Muscle of leg (tissue), 16 donors: ENCODE measurements at places on chromosomes 3 and 15. TPM values are rescaled to one million over a fixed set of nuclear protein-coding genes. Genes with fewer than 3 reads are reported as not detected.

DNA sequence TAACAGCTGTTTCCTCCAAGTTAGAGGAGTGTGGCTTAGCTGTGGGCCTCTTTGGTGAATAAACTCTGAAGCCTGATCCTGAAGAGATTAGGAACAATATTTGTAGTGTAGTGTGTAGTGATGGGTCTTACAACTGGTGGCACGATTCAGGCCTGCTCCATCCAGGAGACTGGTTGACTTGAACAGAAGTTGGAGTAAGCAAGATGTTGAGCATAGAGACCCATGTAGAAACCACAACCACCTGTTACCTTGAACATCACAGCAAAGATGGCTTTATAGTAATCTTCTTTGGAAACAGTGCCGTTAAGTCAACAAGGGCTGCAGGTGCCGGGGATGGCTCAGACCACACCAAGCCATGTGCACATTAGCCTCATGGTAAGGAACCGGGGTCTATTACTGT, 74.2 kb upstream of the RASGRP1 start:
- DNase-seq, result no peak
- H3K4me3 ChIP-seq, result no peak overlapping the region

DNA sequence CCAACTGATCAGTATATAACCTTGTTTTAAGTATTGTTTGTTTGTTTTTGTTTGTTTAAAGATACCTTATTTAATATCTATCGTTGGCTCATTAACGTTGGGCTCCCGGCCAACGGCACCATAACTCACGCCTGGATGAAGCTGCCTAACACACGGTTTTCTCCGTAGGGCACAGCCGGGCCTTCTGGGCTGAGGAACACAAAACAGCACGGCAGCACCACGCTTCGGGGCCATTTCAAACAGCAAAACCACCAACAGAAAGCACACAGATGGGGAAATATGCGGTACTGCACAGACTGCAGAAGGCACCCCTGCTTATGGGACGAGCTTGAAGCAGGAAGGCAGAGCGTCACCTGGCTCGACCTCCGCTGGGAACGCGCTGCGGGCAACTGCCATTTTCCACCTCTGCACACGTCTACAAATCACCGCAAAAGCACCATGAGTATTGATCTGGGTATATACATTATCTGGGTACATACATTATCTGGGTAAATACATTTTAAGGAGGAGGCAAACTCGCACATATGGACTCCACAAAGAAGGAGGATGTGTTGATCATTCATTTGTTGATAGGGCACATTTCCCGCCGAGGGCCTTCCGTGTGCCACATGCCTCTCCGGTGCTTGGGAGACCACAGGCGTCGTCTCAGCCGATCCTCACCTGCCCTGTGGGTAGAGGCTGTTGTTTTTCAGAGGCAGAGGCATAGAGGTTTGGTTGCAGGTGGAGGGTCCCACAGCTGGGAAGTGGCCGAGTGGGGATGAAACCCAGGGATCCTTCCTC, 123.7 kb upstream of the ATP2B2 start:
- H3K4me1 ChIP-seq, result no peaks in the 10 kb centered on the region
- H3K4me3 ChIP-seq, result no peak overlapping the region
- no peak for DNase-seq
- H3K36me3 ChIP-seq, result no peaks in the 10 kb centered on the region
- H3K27me3 ChIP-seq, result no peaks in the 10 kb centered on the region

GRCh38 chr15:96058103-96058851, 272.2 kb upstream of the NR2F2 start:
- no peak for DNase-seq
- H3K4me1 ChIP-seq, result peaks cover 11% of the 10 kb centered on the region
- H3K36me3 ChIP-seq, result no peaks in the 10 kb centered on the region
- H3K4me3 ChIP-seq, result no peak overlapping the region
- H3K27ac ChIP-seq, result no peak overlapping the region

Gene NCK1
- total RNA-seq, result 27.6 TPM

DNA sequence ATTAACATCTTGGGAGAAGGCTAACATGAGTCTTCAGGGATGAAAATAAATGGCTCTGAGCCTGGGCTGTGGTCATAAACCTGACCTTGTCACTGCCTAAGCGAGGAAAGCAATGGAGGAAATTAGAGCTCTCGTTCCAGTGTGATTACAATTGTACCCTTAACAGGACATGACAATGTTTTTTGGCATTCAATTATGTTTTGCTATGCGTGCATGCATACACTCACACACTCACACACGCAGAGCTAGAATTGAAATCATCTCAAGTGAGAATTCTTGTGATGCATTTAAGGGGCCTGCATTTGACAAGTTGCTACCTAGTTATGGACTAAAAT, 24.1 kb downstream of the ZNF80 start:
- no peak overlapping the region for H3K4me3 ChIP-seq
- H3K36me3 ChIP-seq, result no peaks in the 10 kb centered on the region
- H3K4me1 ChIP-seq, result peaks cover 2% of the 10 kb centered on the region
- H3K27ac ChIP-seq, result no peak overlapping the region

Gene LTF
- total RNA-seq, result 1.3 TPM
